IMR-90 (cell line): ENCODE measurements at places on chromosomes 3 and 15.

- DNase-seq = no peak
These were observed 29.0 kb upstream of the NR2C2 start for GRCh38 chr3:14918356-14918860.

DNA sequence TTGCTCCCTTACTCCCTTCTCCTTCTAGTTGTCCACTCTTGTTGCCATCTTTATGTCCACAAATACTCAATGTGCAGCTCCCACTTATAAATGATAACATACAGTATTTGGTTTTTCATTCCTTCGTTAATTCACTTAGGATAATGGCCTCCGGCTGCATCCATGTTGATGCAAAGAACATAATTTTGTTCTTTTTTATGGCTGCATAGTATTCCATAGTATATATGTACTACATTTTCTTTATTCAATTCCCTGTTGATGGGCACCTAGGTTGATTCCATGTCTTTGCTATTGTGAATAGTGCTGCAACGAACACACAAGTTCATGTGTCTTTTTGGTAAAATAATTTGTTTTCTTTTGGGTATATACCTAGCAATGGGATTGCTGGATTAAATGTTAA lies 21.3 kb upstream of the P3H2 start:
- DNase-seq = no peak

DNA sequence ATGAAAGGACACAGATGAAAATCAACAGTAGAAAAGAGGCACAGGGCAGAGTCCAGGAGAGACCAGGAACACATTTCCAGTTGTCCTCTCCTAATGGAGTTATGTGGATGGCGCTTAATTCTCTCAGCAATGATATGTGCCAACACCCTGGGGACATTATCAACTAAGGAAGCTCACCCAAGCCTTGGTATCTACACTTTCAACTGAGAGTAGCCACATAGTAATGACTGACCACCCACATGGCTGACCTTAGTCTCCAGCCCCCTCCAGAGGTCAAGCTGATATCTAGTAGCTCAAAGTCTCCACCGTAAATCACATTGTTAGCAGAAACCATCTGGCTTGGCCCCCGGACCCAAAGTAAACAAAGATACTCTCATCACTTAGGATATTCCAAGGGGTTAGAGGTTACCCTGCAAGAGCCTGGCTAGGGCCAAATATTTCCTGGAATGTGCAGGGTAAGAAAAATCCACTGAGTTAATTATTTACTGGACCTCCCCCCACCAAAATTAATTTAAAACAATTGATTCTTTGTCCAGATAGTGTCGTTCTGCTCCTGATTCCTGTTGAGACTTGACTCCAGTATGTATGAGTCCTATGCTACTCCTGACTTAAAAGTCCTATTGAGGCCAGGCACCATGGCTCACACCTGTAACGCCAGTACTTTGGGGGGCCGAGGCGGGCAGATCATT lies 24.8 kb downstream of the GABRR3 start:
- no peak for DNase-seq

DNA sequence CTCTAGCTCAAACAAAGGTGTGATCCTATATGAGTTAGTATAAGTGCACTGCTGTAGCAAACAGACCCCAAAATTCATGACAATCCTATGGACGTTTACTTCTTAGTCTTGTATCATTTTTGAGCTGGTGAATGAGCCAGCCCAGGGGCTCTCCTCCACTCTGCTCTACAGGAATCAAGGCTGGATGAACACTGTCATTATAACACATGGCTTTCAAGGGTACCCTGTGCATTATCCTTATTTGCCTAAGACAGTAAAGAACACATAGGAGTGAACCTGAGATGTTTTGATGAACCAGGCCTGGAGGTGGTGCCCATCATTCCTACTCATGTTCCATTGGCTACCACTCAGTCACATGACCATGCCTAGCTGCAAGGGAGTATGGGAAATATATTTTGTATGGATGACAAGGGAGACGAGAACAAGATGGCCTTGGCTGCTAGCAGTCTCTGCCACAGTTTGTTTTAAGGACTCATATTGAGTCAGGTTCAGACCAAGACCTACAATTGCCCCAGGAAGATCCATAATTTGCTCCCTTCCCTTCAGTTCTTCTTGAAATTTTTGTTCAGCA lies 107.4 kb upstream of the HES1 start:
- no peak for DNase-seq

- peak; percentile 34 for DNase-seq
These were observed 68.5 kb downstream of the PLCH1 start for GRCh38 chr3:155676252-155676981.
